ENCODE measurements at places on chromosomes 5 and 9.

- no peak for DNase-seq
These were observed 31.1 kb upstream of the CPLX2 start for GRCh38 chr5:175840050-175840841.

- DNase-seq = no peak
These were observed 439.3 kb upstream of the KLF4 start for GRCh38 chr9:107928701-107929371.

- DNase-seq = no peak
These were observed 8.3 kb downstream of the ADRB2 start for GRCh38 chr5:148834689-148835088.

GRCh38 chr9:118992813-118993794 lies 376.1 kb downstream of the BRINP1 start:
- no peak for DNase-seq

DNA sequence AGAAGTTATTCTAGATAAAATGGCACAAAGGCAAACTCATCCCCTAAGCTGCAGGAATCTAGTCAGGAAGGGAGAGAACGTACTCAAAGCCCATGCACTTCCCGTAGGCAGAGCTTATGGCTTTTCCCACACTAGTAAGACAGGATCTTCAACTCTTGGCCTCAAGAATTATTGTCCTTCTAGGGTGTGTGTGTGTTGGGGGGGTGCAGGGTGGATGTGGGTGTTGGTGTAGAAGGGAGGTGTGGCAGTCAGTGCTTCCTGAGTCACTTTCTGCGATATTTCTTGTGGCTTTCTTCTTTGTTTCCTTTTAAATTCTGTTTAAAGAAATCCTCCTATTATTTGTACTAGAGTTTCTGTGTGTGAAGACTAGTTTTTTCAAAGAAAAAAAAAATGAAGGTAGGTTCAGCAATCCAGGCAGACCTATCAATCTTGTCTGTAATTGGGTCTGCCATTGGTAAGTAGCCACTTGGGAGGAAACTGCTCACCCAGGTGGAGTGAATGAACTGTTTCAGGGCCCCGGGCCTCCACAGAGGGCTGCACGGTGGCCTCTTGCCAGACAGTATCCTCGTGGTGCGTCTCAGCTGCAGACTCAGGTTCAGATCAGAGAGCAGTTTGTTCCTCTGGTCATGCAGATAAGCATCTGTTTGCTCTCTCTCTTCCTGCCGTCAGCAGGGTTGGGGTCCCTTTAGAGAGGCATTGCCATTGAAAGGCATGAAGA lies 131.9 kb downstream of the NPR3 start:
- no peak for DNase-seq

DNA sequence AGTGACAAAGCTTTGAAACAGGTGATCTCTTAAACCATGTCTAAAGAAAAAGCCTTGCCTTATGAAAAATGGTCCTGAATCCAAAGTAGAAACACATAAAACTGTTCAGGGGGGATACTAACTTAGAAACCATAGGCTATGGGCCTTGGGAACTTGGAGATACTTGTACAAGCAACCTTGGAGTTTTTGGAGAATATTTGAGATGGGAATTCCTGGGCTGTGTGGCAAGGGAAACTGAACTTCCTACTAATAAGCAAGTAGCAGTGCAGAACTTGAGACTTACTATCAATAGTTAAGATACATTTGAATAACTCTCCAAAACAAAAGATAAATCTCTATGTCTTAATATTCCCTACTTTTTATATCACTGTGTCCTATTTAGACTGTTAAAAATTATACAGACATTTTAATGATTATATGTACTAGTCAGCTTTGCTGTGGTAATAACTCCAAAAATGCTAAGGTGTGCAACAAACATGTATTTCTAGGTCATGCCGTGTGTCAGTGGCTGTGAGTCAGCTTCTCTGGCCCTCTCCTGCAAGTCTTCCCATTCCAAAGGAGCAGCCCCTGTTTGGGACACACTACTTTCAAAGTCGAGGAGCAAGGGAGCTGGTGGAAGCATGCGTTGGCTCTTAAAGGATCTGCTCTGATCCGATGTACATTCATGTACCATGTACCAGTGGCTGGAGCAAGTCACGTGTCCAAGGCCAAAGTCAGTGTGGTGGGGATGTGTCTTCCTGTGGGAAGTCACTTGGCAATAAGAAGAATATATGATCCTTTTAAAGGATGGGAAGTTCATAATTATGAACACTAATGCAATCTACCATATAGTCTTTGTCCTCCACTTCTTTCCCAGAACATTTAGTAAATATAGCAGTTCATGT lies 39.6 kb downstream of the SNX30 start:
- no peak for DNase-seq

DNA sequence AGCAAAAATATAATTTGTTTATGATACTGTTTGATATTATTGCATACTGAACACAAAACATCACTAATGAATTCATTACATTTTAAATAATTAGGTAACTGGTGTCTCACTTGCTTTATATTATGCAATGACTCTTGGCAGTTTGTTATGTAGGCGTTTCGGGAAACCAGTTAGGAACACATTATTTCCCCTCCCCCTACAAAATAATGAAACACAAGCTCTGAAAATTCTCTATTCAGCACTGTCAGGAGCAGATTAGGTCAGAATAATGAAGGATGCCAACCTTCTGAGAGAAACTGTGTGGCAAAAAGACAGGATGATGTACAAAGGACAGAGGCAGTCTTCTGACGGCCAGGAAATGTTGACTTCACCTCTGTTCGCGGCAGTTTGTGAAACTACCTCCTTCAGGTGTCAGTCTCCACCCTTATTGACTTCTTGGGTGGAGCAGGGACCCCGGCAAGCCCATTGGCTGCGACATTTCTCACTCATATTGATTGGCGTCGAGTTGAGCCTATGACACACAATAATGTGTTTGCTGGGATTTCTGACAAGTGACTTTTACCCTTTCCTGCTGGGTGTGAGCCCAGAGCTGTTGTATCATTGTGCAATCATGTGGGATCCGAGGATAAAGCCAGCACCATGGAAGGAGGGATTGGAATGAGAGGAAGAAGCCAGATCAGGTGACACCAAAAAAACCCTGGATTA lies 33.9 kb downstream of the SH3PXD2B start:
- no peak for DNase-seq

GRCh38 chr5:120507197-120507596 lies 43.1 kb downstream of the PRR16 start:
- DNase-seq = no peak

DNA sequence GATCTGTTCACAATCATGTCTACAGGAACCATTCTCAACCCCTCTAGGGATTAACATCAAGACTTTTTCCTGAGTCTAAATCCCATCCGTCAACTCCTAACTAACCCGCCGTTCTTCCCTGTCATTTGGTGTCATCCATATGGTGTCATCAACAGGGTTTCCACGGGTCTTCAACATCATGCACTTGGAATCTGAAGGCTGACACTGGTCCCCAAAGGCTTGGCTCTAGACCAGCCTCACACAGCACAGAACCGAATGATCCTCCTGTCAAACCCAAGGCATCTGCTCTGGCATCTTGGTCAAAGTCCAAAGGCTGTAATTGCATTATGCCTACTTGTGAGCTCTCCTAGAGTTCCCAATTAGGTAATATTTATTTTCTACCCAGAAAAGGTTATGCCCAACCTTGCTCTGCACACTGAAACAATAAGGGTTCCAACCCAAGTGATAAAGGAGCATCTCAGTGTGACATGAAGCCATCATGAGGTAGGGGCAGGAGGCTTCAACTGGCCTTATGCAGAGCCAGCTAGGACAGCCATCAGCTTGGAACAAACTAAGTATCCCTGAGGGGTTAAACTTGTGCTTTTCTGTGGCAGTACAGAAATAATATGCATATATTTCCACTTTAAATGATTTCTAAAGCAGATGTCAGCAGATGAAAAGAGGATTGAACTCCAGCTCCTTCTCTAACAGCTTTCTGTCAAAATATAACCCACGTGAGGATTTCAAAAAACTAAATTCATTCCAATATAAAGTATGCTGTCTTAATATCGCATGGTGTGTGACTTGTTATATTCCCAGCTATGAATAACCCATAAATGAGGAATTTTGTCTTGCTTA lies 13.9 kb downstream of the ENC1 start:
- DNase-seq = no peak

- no peak for DNase-seq
These were observed 46.8 kb downstream of the CYSTM1 start for GRCh38 chr5:140221697-140222223.

DNA sequence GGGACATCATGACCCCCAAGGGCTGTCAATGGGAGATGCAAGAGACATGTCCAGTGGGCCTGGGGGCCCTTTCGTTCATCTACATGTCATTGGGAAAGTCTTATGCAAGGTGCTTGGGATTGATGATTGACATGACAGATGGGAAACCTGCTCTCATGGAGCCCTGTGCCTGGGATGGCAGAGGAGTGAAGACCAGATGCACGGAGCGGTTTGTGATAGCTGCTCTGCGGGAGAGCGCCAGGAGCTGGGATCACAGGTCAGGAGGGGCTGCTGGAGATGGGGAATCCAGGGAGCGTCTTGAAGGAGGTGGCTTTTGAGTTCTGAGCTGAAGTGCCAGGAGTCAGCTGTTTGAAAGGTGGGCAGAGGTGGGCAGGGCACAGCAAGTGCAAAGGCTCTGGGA lies 104.3 kb downstream of the FGF18 start:
- DNase-seq = no peak

DNA sequence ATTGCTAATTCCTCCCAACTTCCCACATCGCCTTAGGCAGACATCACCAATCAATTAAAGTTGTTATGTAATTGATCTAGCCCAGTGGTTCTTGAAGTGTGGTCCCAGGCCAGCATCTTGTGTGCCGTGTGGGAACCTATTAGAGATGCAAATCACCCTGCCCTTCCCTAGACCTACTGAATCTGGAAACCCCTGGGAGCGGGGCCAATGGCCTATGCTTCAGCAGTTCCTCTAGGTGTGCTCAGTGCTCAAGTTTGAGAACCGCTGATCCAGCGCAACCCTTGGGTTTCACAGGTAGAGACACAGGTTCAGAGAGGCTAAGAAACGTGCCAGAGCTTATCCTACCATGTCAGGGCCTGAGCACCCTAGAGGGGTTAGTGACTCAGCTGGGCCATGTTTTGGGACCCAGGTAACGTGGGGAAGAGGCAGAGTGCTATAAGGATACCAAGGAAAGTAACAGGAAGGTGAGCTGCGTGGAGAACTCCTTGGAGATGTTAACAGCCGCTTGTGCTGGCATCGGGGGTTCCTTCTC lies 4.4 kb downstream of the SLC34A1 start:
- no peak for DNase-seq

DNA sequence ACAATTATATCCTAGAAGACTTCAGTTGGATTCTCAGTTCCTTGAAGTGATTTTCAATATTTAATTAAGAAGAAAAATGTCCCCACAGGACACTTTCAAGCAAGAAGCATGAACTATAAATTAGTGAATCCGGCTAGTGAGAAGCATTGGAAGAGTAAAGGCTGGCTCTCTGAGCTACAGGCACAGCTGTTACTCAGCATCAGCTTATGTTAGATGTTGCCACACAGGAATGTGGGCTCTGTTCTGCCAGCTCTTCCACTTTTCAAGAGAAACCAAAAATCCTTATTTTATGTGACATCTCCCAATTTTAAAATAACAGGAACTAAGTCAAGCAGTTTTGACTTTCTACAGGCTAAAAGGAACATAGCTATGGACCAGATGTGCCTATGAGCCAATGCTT lies 14.9 kb downstream of the ZNF474 start:
- no peak for DNase-seq

DNA sequence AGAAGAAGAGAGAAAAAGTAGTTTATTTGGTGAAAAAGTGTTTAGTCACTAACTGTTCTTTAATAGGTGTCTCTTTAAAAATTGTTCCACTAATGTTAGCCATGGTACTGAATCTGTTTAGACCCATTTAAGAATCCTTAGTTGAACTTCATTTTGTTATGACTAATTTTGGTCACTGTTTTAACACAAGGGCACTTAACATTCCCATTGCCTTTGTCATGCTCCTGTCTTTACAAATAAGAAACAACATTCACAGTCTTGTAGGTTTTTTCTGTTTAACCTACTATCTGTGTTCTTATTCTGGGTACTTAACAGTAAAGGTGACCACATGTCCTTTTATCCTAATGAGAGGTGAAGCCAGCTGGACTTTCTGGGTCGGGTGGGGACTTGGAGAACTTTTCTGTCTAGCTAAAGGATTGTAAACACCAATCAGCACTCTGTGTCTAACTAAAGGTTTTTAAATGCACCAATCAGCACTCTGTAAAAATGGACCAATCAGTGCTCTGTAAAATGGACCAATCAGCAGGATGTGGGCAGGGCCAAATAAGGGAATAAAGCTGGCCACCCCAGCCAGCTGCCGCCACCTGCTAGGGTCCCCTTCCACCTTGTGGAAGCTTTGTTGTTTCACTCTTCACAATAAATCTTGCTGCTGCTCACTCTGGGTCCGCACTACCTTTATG lies 116.7 kb downstream of the WDR70 start:
- DNase-seq = no peak

GRCh38 chr5:39503155-39503554 lies 78.4 kb upstream of the DAB2 start:
- DNase-seq = no peak

GRCh38 chr9:116697887-116698286 lies 10.8 kb downstream of the TRIM32 start:
- DNase-seq = no peak

DNA sequence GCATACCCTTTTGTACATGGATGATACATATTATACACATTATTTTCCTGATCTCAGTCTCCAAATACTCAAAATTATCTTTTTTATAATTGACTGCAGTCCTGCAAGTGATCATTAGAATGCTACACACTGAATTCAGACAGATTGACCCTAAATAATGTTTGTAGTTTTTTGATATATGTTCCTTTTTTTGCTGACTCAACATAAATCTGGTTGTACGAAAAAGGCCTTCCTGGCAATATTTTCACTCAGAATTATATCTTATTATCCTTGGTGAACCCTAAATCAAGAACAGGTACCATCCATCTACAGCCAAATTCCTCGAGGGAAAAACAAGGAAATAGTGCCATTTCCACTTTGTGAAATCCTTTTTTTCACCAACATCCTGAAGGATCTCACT lies 105.6 kb upstream of the RASGRF2 start:
- DNase-seq = no peak

DNA sequence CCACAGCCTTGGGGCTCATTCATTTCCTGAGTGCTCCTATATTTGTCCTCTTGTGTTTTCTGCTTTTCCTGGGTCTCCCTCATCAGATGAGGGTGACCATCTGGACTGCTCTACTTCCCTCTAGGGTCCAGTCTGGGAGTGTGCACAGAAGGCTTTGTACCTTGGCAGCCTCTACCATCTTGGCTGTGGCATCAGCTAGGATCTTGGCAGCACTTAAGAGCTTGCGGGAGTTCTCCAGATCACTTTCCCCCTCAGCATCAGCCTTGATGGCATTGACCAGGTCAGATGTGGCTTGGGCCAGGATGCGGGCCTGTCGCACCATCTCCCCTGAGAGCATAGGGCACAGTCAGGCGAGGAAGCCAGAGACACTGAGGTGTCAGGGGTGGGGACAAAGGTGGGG lies 15.8 kb downstream of the TLN1 start:
- DNase-seq = no peak

- DNase-seq = no peak
These were observed 130.2 kb downstream of the MAT2B start for GRCh38 chr5:163635631-163636030.

- DNase-seq = no peak
These were observed 6.1 kb upstream of the SLC34A1 start for GRCh38 chr5:177377851-177378776.
